ENCODE measurements at places on chromosomes 1 and 21.
A peak's percentile ranks its signal among the peaks of the same experiment; 100 is the strongest.

- DNase-seq: no peak
Measured at GRCh38 chr1:235972311-235972689, 92.6 kb downstream of the NID1 start.

GRCh38 chr1:241202401-241202800, 154.6 kb downstream of the RGS7 start:
- no peak for DNase-seq

GRCh38 chr1:221845650-221846371, 103.9 kb upstream of the DUSP10 start:
- DNase-seq: peak; percentile 71

GRCh38 chr1:53678507-53678906, 60.5 kb downstream of the GLIS1 start:
- DNase-seq: no peak

DNA sequence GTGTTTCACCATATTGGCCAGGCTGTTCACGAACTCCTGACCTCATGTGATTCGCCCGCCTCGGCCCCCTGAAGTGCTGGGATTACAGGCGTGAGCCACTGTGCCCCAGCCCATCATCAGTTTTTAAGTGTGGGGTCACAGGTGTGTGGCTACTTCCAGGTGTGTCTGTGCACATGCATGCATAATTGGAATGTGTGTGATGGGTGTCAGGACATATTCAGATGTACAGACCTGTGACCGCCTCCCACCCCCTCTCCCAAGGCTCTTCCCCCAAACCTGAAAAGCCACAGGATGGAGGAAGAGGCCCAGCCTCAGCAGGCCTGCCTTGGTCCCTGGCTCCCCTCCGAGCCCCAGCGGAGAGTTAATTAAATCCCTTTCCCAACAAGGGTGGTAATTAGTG, 37.3 kb upstream of the CSF3R start:
- peak; percentile 55 for DNase-seq
